H9 (cell line): ENCODE measurements at places on chromosomes 1 and 21.

GRCh38 chr1:78599294-78599693, 21.0 kb upstream of the IFI44L start:
- DNase-seq, result no peak

DNA sequence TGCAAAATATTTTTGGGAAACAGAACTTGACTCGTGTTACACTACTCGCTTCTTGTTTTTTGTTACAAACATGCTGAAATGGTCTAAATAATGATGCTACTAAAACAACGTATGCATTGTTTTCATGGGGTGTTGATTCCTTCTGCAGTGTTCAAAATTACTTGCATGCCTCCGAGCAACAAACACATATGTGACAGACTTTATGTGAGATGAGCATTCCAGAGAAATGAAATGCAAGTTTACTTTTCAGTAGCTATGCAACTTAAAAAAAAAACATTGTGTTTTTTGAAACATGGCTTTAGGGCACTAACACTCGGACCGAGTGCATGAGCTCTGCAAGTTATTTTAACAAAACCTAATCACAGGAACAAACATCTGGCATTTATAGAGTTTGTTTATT, 84.8 kb downstream of the CAMTA1 start:
- DNase-seq, result no peak

GRCh38 chr1:162943622-162944021, 82.6 kb upstream of the CCDC190 start:
- DNase-seq, result no peak

DNA sequence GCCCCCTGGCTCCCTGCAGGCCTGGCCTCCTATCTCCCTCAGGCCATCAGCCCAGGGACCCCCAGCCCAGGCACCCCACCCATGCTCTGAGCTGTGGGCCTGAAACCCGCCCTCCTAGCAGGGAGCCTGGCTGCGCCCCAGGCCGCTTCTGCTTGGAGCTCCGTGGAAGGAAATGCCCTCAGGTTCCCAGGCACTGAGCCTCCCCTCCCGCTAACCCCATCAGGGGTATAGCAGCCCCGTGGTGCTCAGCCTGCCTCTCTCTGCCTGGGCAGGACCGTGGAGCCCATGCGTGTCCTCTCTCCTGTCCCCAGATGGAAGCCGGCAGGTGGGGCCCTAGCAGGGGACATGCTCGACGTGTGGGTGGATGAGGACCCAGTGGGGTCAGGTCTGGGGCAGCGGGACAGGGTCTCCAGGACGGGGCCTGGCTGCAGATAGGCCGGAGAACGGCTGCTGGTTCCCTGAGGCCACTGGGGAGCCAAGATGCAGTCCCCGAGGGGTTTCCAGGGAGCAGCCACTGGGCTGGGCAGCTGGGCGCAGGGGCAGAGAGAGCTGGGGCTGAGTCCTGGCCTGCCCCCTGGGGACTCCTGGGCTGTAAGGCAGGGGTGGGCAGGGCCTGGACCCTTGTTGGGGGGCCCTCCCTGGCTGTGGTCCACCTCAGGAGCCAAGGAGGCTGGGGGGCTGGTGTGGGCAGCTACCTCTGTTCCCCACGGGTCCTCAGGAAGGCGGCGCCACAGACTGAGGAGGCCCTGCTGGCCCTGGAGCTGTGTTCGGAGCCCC, 75.5 kb downstream of the MORN1 start:
- no peak for DNase-seq

DNA sequence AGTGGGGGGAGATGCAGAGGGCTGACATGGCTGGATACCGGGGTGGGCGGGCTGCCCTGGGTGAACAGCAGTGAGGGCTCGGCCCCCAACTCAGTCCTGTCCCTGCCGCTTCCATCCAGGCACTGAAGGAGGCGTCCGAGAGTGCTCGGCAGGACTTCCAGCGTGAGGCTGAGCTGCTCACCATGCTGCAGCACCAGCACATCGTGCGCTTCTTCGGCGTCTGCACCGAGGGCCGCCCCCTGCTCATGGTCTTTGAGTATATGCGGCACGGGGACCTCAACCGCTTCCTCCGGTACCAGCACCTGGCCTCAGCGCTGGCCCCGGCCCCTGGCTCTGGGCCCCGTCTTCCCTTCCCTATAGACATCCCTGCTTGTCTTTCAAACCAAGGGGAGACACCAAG, 15.6 kb downstream of the NTRK1 start:
- DNase-seq, result peak; percentile 89
